ENCODE measurements at places on chromosomes 6 and 20.

GRCh38 chr6:125375821-125376220, 74.1 kb upstream of the HDDC2 start:
- no peak for DNase-seq

DNA sequence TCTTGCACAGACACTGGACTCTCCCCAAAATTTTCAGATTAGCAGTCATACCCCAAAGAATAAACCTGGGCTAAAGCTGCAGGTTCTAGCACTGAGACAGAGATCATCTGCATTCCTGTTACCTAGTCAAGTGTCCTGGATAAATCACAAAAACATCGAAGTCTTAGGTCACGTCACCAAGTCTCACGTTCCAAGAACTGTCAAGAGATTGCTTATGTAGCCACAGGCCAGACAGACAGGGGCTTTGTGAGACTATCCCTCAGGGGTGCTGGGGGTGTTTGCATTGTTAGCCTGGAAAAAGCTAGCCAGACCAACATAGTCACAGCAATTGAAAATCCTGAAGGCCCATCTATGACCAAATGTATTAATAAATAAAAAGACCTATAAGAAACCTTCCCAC, 243.1 kb upstream of the PREP start:
- DNase-seq = no peak

DNA sequence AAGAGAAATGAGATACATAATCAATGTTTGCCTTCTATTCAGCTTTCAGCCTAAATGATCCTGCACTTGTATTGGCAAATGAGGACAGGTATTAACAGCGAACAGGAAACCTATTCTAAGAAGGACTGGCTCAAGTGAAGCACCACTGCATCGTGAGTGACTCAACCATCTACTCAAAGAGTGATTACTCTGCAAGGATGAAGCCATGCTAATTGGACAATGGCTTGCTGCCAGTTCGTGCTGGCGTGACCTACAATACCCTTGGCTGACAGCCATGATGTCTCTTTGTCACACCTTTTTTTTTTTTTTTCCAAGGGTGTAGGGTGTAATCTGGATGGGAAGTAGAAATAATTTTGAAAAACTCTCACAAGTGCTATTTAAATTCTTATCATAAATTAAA, 104.9 kb downstream of the GJA10 start:
- no peak for DNase-seq

DNA sequence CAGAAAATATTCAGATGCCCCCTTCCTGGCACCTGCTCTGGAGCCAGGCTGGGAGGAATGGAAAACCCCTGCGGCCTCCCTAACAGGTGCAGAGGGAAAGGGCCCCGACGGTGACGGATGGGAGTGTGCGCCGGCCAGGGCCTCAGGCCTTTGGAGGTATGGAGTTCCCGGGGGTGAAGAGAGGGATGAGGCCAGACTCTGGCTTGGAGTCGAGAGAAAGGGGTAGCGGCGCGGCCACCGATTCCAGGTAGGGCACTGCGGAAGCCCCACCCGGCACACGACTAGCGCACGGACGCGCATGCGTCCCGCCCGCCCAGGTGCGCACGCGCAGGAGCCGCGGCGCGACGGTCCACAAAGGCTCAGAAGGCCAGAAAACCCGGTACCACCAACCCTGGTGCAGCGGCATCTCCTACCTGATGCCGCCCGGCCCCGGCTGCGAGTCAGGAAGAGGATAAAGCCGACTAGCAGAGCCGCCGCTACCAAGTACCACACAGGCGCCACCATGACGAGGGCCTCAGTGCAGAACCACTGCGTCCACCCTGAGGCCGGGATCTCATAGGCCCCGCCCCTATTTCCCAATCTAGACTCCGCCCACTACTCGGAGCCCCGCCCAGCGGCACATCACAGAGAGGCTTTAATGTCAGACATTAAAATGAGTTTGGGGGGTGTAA, at the start of gene DDRGK1:
Gene DDRGK1 (minus strand): TSS at position 559 of the 671 bp plus-strand sequence. CDS start 55 bp downstream, at position 504.
- DNase-seq = peak; percentile 83

DNA sequence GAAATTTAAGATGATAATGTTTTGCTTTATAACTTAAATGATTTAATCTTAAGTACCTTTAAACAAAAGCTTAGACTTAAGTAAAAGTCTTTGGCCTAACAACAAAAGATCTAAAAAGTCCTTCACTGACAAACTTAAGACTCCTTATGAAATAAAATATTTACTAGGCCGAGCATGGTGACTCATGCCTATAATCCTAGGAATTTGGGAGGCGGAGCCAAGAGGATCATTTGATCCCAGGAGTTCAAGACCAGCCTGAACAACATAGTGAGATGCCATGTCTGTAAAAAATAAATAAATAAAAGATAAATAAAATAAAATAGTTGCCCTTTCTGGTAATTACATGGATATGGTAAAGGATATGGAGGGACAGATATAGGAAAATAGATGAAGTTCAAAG, 12.4 kb downstream of the KATNA1 start:
- DNase-seq = no peak

DNA sequence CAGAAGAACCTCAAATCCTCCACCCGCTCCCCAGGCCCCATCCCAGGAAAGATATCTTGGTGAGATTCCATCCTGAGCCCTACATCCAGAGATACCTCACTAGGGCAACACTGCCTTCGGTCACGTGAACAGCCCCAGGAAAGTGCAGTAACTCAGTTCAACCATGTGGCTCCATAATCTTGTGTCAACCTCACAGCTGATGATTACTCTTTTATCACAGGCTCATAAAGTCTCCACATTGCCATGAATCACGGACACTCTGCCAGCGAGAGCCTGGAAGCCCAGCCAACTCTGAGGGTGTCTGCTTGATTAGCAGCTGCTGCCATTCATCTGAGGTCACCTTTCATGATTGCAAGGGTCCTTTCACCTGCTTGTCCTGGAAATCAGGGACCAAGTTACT, 175.8 kb upstream of the LRFN2 start:
- DNase-seq = no peak

DNA sequence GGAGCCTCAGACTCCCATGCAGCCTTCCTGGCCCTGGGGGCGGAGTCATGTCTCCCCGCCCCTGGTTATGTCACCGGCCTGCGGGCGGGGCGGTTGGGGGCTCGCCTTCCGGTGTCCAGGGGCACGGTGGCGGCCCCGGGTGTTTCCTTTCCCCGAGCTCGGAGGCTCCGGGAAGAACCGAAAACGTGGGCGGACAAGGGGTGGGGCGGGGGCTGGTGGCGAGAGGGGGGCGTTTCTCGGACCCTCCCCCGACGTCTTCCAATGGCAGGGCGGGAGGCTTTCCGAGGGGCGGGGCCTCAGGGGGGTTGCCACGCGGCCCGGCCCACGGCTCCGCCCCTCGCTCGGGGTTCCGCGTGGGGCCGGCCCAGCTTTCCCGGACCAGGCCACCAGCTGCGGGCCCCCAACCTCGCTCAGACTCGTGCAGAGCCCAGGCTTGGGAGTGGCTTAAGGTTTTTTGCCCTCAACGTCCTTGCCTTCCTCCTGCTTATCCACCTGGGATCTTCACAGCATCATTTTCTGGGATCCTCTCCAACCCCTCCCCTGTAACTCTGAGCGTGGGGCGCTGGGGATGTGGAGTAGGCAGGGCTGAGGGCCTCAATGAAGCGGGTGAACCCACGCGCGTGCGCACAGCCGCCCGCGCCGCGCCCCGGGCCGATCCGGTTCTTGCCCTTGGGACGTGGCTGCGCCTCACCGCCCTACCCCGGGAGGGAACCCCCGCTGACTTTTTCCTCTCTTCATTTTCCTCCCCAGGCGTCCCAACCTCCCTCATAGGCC, 2.1 kb upstream of the NRN1 start:
- DNase-seq = no peak

- no peak for DNase-seq
These were observed 469.5 kb upstream of the NRSN1 start for GRCh38 chr6:23656255-23657194.
